HFFc6 (cell line): ENCODE measurements at places on chromosomes 4 and X.

GRCh38 chr4:41363384-41363981 is 106.8 kb downstream of the UCHL1 start:
- peak; percentile 39 for DNase-seq

- no peak for DNase-seq
Measured at GRCh38 chr4:142832022-142832421, 14.1 kb downstream of the INPP4B start.

- peak; percentile 2 for DNase-seq
Measured at GRCh38 chr4:108465886-108466500, 154.4 kb upstream of the RPL34 start.

DNA sequence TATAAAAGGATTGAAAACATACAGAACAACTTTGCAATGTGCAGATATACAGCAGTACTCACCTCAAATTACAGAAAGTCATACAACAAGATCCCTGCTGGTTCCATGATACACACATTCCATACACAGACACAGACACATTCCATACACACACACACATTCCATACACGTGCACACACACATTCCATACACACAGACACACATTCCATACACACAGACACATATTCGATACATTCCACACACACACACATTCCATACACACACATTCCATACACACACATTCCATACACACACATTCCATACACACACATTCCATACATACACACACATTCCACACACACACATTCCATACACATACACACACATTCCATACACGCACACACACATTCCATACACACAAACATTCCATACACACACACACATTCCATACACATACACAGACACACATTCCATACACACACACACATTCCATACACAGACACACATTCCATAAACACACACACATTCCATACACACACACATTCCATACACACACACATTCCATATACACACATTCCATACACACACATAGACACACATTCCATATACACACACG is 13.7 kb downstream of the LINC00632 start:
- no peak for DNase-seq

DNA sequence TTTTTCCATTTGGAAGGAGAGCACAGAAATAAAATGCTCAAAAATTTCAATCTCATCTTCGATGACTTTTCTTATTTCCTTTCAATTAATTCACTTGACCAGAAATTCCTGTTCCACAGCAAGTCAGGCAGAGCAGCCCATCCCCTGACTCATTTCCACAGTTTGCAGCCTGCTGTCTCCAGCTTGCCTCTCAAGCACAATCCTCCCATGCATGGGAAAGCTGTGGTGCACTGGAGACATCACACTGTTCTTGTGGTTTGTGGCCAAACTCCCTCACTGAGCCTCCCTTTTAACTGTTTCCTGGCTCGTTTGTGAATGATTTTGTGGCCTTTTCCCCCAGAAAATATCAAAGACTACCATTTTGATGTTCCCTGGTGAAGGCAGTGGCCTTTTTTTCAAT is 114.0 kb upstream of the ENPEP start:
- DNase-seq = no peak

DNA sequence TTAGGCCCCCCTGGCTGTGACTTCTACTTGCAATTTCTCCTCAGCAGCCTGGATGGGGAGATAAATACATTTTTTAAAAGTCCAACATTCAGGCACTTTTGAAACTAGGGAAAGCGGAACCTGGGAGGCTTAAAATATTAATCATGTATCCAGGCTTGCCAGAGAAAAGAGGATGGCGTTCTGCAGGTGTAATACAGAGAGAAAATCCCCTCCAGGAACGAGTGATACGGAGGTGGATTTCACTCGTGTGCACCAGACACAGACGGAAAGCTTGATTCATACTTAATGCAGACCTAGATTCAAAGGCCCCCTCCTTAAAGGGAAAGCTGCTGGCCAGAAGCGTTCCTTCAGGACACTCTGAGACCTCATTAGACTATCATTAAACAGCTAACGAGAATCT is 354.0 kb upstream of the BOD1L1 start:
- DNase-seq = no peak

- no peak for DNase-seq
Measured at GRCh38 chrX:53286171-53286570, 4.8 kb upstream of the IQSEC2 start.

- no peak for DNase-seq
Measured at GRCh38 chr4:184424279-184424678, 50.1 kb downstream of the IRF2 start.

DNA sequence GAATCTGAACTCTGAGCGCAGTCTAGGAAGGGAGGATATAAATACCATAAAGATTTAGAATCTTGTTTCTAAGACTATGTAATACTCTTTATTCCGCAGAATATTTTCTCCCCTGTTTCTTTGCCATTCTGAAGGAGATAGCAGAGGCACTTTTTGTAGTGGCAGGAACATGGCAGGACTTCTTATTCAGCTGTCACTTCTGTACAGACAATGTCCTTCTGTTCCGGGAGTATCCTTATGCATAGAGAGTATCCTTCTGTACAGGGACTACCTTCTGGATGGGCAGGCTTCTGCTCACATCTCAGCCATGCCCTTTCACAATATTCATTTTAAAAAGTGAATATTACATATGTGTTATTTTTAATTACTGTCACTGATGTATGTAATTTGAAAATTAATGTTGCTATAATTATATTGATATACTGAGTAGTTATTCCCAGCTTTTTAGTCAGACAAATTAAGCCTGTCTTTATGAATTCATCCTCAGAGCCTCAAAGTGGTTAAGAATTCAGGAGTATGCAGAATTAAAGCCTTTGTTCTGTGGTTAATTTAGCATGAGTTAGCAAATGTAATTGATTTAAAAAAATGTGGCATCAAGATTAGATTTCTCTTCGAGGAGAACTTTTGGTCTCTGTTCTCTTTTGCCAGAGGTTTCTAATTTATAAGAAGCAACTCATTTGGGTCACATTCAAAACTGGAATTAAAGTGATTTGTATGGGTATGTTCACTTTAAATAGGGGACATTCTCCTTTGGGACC is 174.4 kb downstream of the FHIP1A start:
- no peak for DNase-seq

GRCh38 chr4:14193601-14194000 is 566.1 kb upstream of the BOD1L1 start:
- DNase-seq = no peak

DNA sequence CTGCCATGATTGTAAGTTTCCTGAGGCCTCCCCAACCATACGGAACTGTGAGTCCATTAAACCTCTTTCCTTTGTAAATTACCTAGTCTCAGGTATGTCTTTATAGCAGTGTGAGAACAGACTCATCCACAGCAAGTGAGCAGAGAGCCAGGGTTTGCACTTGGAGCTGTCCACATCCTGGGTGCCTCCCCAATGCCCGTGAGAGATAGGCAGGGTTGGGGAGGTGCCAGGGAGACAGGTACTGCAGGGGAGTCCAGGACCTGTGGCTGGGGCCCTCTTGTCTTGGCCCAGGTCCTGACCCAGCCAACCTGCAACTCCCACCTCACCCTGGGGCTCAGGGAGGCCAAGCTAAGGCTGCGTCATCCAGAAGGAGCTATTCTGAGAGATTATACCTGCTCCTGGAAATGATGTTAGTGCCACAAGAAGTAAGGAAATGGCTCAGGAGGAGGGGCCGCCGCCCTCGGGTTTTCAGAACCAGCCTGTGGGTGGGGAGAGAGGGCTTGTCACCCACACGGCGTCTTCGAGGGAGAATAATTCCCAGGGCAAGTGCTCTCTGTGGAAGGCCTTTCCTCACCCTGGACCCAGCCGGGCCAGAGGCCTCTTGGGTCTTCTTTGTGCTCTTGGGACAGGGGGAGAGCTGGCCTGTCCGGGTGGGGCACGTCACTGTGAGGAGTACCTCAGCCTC is 66.5 kb downstream of the ADRA2C start:
- DNase-seq = no peak

GRCh38 chr4:39406763-39407583 is at the start of gene KLB:
TSS of gene KLB (plus strand) at chr4:39406930. CDS start at chr4:39406950, 20 bp downstream.
- DNase-seq = no peak

- no peak for DNase-seq
Measured at GRCh38 chr4:2396781-2397368, 21.6 kb downstream of the ZFYVE28 start.

DNA sequence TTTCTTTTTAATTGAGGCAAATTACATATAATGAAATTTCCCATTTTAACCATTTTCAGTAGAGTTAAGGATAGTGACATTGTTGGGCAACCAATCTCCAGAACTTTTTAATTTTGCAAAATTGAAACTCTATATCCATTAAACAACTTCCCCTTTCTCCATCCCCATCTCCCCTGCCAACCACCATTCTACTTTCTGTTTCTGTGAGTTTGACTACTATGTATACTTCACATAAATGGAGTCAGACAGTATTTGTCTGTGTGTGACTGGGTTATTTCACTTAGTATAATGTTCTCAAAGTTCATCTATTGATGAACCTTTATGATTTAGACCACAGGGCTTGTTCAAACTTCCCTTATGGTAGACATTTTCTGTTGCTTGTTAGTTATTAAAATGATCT is 364.5 kb upstream of the MAD2L1 start:
- no peak for DNase-seq

DNA sequence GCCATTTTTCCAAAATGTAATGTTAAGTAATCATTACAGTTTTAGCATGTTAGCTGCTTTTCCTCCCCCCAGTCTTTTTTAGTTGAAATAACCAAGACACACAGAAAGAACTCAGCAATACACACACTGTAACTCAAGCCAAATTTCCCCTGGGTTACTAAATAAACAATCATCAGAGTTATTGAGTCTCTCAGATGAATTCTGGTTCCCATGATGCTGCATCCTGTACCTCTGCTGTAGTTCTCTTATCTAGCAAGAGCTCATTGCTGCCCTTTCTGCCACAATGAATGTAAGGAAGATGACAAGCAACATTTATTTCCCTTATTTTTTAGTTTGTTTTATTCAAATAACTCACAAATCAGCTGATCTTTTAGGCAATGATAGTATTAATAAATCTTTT is 185.1 kb downstream of the ARHGAP6 start:
- DNase-seq = no peak

- no peak for DNase-seq
Measured at GRCh38 chrX:34598362-34598761, 58.7 kb downstream of the TMEM47 start.

- no peak for DNase-seq
Measured at GRCh38 chrX:150410513-150410912, 47.4 kb downstream of the MAMLD1 start.
